ENCODE measurements at places on chromosomes 16 and 17.

- DNase-seq, result no peak
These were observed 17.2 kb upstream of the ATP2A3 start for GRCh38 chr17:3981455-3981854.

DNA sequence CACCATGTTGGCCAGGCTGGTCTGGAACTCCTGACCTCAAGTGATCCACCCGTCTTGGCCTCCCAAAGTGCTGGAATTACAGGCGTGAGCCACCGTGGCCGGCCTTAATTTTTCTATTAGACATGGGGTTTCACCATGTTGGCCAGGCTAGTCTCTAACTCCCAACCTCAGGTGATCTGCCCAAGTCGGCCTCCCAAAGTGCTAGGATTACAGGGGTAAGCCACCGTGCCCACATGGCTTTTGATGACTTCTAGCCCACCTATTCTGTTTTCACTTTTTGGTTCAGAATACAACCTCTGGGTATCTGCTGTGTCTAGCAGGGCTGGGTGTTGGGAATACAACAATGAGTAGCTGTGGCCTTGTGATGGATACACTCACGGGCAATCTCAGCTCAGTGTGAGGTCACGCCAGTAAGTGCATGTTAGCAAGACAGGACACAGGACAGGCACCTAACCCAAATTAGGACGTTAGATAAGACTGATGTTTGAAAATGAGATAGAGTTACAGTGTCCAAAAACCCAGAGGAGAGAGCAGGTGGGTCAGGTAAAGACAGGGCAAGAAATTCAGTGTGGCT is 14.1 kb upstream of the YWHAE start:
- no peak for DNase-seq

- no peak for DNase-seq
These were observed 58.3 kb downstream of the PLD6 start for GRCh38 chr17:17147821-17148220.

GRCh38 chr17:55229276-55229675 is 35.5 kb upstream of the HLF start:
- DNase-seq, result no peak

DNA sequence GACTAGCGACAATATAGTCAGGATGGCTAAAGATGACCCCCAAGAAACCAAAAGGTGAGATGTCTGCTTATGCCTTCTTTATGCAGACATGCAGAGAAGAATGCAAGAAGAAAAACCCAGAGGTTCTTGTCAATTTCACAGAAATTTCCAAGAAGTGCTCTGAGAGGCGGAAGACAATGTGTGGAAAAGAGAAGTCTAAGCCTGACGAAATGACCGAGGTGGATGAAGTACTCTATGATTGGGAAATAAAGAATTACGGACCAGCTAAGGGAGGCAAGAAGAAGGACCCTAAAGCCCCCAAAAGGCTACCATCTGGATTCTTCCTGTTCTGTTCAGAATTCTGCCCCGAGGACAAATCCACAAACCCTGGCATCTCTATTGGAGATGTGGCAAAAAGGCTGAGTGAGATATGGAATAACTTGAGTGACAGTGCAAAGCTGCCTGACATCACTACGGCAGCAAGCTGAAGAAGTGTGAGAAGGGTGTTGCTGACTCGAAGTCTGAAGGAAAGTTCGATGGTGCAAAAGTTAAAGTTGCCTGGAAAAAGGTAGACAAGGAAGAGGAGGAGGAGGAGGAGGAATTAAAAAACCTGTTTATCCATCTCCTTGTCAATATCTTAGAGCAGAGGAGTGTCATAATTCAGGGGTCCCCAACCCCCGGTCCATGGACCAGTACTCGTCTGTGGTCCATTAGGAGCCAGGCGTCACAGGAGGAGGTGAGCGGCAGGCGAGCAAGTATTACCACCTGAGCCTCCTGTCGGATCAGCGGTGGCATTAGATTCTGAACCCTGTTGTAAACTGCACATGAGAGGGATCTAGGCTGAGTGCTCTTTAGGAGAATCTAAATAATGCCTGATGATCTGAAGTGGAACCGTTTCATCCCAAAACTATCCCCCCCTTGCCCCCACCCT is 25.1 kb upstream of the ADGRG1 start:
- DNase-seq, result peak; percentile 25

DNA sequence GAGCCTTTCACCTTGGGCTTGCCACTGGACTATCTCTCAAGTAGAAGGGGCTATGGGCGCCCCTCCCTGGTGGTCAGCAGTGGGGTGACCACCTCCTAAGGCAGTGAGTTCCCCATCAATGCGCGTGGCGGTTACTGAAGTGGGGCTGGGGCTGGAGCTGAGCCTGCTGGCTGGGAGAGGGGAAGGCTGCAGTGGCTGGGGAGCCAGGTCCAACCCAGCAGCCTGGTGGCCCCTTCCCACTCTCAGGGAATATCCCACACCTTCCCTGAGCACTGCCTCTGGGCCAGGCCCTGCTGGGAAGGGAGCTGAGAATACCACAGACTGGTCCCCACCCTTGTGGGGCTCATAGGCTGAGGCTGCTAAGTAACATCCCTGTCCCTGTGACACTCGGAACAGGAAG is 19.8 kb upstream of the MPRIP start:
- no peak for DNase-seq

- no peak for DNase-seq
These were observed 4.1 kb downstream of the UBALD2 start for GRCh38 chr17:76268991-76269981.

DNA sequence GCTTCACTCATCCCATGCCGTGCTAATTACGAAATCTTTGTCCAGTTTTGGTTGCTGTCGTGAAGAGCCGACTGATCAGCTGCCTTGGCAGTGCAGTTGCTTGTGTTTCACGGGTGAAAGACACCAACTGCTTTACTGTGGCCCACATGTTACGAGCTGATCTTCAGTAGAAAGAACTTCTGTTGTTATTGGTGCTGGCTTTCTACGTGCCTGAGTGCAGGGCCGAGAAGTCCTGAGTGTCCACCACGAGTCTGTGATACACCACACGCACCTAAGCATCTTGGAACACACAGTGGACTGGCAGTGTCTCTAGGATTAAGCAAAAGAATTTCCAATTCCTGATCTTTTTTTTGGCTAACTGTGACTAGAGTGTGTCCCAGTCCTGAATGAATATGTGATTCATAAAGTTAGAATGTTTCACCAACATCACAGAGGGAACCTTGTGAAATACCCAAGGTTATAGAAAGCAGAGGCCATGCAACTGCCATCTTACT is 70.4 kb upstream of the CLEC18A start:
- no peak for DNase-seq

DNA sequence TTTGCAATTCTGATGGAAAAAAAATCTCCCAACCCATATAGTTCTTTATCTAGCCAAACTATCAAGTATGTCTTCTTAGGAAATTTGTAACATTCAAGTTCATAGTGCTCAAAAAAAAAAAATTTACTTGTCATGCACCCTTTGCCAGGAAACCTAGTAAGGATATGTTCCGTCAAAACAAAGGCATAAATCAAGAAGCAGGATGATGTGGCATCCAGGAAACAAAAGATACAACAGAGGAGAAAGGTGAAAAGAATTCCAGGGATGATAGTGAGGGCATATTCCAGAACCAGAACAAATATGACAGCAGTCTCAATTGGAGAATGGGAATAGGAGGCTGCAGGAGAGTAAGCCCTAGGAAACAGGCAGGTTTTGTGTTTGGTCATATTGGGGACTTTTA is 104.6 kb downstream of the SPAG9 start:
- DNase-seq, result no peak

- no peak for DNase-seq
These were observed 10.3 kb upstream of the NFAT5 start for GRCh38 chr16:69555437-69555836.

DNA sequence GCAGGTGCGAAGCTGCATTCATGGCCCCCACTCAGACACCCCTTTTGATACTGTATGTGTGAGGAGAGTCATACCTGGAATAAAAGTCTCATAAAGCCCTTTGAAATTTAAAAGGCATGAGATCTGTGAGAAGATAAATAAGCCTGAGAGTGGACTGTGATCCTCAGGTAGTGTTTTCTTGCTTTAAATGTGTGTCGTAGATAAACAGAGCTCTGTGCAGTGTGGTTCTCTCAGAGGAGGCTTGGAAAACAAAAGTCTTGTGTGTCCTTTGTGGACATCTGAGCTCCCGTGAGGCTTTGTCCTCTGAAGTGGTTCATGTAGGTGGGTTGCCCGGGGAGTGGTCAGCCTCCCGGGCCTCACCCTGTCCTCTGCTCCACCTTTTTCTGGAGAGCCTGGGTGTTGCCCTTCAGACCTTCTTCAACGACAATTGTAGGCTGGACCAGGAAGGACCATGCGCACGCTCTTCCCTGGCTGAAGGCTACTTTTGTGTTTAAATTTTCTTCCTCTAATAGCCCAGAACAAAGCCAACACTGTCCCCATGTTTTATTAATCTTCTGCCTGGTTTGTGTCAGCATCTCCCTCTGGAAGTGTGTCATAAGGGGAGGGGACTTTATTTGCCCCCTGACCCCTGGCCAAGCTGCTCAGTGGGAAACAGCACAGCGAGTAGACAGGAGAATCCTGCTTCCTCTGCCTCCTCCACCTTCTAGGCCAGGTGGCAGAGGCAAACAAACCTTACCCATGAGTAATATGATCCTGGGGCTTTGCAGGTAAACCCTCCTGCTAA is 151.2 kb downstream of the MSI2 start:
- no peak for DNase-seq

- no peak for DNase-seq
These were observed 8.4 kb upstream of the CLDN9 start for GRCh38 chr16:3004319-3004718.

DNA sequence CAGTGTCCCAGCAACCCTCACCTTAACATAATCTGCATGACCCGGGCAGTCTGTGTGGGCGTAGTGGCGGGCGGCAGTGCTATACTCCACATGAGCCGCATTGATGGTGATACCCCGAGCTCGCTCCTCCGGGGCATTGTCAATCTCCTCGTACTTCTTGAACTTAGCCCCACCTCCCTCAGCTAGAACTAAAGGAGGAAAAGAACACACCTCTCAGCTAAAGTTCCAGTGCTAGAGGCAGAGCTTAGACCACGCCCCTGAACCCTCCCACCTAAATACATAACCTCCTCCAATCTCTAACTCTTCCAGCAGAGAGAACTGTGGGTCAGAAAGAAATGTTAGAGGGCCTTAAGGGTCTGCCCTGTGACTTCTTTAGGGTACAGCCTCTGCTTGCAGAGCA is 855 bp downstream of the TUFM start:
- DNase-seq, result no peak

GRCh38 chr17:47630614-47631013 is 19.1 kb upstream of the KPNB1 start:
- DNase-seq, result no peak

GRCh38 chr16:87212026-87212425 is 105.2 kb downstream of the C16orf95 start:
- DNase-seq, result no peak

- DNase-seq, result no peak
These were observed 209.9 kb downstream of the PRKCB start for GRCh38 chr16:24045641-24046040.

DNA sequence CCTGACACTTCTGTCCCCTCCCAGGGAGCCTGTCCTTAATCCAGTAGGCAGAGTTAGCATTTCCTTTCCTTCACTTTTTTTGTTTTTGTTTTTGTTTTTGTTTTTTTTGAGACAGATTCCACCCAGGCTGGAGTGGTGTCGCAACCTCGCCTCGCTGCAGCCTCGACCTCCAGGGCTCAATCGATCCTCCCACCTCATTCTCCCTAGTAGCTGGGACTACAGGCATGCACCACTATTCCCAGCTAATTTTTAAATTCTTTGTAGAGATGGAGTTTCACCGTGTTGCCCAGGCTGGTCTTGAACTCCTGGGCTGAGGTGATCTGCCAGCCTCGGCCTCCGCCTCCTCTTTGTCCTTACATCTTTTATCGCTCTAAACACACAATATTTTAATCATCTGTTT is 4.0 kb downstream of the NHERF1 start:
- DNase-seq, result no peak

DNA sequence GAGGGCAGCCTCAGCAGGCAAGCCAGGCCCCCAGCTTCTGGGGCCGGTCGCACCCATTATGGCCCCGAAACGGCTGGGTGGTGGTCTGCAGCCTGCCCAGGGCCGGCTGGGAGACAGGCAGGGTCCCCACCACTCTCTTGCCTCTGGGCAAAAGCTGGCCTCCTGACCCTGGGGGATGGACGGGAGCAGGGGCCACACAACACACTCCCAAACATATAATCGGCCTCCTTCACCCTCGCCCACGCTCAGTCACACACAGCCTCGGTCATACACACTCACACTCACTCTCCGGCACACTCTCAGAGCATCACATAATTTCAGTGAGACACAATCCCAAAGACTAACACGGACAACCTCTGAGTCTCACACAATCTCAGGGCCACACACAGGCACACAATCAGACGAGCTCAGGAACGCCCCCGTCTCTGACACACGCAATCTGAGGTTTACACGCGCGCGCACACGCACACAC is 589 bp downstream of the PEMT start:
- DNase-seq, result no peak

GRCh38 chr16:22948603-22949368 is 134.8 kb downstream of the HS3ST2 start:
- DNase-seq, result peak; percentile 68

- no peak for DNase-seq
These were observed 684 bp upstream of the NUDT16L1 start for GRCh38 chr16:4692460-4693295.

- no peak for DNase-seq
These were observed 124.0 kb downstream of the GP2 start for GRCh38 chr16:20203272-20203671.

DNA sequence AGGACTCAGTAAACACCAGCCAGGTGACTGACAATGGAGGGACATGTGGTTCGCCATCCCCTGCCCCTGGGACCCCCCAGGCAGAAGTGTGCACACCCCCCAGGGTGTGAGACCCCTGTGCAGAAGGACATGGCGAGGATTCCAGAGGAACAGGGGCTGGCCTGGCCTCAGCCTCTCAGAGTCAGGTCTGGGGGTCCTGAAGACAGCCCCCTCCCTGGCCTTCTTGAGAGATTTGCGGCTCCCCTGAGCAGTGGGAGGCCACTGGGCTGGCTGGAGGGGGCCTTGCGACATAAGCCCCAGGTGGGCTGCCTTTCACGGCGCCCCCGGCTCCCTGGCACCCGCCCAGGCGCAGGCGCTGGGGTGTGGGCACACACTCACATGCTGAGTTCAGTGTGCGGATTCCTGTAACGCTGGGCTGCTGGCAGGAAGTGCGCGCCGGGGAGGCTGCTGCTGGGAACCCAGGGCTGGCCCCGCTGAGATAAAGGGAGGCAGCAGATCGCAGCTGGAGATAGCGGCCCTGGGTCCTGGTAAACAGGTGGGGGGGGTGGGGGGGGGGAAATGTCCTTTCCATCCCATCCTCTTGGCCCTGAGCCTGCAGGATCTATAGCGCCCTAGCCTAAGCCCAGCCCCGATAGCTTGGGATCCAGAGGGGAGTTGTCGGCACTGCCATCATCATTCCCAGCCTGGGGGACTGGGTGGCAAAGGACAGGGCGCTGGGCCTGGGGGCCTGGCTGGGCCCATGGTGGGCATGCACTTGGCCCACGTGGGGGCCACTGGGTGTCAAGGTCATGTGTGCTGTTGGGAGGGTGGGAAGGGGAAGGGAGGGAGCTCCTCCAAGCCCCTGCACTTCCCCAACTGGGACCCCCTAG is 27.1 kb downstream of the TMEM235 start:
- peak; percentile 51 for DNase-seq
